CD4-positive, alpha-beta T cell treated with Interleukin-2 at 100 ng/mL for 4 hours (primary cell): ENCODE measurements at places on chromosomes 12 and 14.

GRCh38 chr14:80621701-80622100, 319.8 kb downstream of the CEP128 start:
- DNase-seq = no peak

- no peak for DNase-seq
These were observed 1046.1 kb downstream of the SLC6A15 start for GRCh38 chr12:83866477-83866876.

DNA sequence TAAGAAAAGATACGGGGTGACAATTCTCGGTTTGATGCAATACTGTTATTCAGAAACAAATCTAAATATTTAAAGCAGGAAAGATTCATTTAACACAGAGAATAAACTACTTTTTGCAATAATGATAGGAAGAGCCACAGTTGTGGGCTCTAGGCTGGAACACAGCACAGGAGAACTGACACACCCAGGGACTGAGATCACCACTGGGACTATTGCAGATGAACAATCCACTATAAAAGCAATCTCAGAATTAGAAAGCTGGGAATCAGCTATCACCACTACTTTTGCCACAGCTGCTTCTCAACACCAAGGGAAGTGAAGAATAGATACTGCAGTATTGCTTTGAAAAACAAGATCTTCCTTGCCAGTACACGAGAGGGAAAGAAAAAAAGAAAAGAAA, 4.1 kb upstream of the PIK3C2G start:
- no peak for DNase-seq

DNA sequence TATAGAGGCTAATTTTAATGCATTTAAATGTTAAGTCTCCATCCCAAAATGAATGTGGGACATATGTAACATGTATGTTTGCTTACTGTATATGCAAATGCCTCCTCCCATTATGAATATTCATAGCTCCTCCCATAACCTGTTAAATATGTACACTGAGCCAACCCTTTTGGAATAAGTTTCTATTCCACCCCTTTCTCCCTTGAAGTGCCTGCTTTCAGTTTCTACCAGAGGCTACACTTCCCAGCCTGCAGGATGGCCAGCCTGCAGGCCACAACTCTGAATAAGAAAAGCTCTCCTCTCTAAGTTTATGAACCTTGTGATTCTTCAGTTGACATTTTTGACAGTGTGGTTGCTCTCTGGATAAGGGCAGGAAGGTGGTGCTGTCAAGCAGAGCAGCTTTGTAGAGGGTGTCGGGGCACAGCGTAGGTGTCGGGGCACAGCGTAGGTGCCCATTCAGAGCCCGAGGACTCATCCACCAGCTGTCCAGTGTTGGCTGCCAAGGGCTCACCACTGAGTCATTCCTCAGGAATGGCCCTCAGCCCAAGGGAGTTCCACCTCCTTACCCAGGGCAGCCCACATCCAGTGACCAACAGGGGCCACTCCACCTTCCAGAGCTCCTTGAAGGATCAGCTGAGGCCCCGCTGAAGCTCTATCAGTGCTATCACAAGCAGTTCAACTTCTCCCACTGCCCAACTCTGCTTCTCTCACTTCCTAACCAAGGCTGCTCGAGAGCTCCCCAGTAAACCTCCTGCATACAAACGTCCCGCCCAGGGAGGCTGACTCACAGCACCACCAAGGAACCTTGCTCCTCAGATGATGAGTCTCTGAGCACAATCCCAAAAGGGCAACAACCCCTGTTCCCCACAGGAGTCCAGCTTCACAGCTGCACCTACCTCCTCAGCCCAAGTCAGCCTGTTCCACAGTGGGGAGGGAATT, 31.4 kb downstream of the VWF start:
- no peak for DNase-seq

DNA sequence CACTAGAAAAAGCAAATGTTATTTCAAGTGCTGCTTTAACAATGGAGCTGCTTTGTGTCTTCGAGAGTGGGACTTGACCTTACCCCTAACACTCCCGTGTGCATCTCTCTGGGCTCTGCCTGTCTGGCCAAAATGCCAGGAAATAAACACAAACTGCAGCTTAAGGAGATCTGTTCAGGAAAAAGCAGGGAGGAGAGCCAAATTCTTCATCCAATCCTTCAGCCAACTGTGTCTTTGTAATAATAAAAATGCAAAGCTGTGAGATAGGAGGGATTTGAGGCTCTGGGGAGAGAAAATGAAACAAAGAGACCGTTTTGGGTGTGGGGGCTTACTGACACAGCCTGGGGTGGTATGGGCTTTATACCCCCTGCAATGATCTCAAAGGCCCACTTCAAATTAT, 85.8 kb upstream of the WSCD2 start:
- DNase-seq = no peak
